Effector memory CD8-positive, alpha-beta T cell (primary cell): ENCODE measurements at places on chromosomes 2 and 18.
A peak's percentile ranks its signal among the peaks of the same experiment; 100 is the strongest.

- H3K4me1 ChIP-seq = peaks cover 6% of the 10 kb centered on the region
- no peaks in the 10 kb centered on the region for H3K36me3 ChIP-seq
- no peak overlapping the region for H3K4me3 ChIP-seq
These were observed 82.8 kb upstream of the CD28 start for GRCh38 chr2:203623661-203624060.

- DNase-seq = no peak
- H3K4me1 ChIP-seq = peaks cover 4% of the 10 kb centered on the region
- H3K27me3 ChIP-seq = no peaks in the 10 kb centered on the region
- H3K36me3 ChIP-seq = peaks cover 65% of the 10 kb centered on the region
- H3K27ac ChIP-seq = peak overlapping the region; percentile 65
- no peak overlapping the region for H3K4me3 ChIP-seq
These were observed 31.3 kb downstream of the COX7A2L start for GRCh38 chr2:42329736-42330135.

GRCh38 chr2:11343368-11343649 lies 1.1 kb downstream of the ROCK2 start:
- H3K36me3 ChIP-seq = peaks cover 3% of the 10 kb centered on the region
- peaks cover 15% of the 10 kb centered on the region for H3K4me1 ChIP-seq
- no peak for DNase-seq
- H3K27ac ChIP-seq = peak overlapping the region; percentile 96
- no peaks in the 10 kb centered on the region for H3K27me3 ChIP-seq

DNA sequence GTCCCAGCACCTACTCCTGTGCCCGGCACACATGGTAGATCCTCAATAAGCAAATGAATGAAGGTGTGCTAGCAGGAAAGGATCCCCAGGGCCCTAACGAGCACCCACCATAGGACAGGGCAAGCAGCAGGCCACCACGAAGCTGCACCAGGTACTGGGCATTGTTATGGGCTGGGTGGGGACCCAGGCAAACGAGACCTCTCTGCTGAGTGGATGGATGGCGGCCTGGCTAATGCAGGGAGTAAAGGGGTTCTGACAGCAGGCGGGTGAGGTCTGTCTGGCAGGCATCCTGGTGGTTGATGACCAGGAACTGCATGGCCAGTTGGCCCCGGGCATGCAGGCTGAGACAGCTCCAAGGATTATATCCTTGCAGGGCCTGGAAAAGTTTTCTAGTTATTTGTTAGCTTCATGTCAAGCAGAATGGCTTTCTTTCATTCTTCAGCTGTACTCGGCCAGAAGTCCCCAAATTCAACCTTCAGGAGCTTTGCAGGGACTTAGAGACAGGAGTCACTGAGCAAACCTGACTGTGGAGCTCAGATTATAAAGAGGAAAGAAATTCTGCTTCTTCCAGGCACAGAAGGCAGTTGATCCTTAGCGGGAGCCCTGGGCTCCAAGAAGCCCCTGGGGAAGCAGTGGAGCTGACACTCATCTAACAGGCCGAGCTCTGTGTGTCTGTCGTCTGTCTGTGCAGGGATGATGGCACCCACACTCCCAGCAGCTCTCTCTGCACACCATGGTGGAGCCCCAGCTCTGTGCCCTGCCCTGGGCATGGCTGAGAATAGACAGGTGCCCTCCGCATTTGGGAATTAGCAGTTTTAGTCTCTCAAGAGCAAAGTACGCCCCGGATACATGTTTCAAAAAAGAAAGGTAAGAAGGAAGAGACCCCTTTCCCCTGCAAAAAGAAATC lies 51.2 kb downstream of the SDC1 start:
- H3K27ac ChIP-seq = no peak overlapping the region
- no peak overlapping the region for H3K4me3 ChIP-seq
- no peak for DNase-seq
- H3K36me3 ChIP-seq = no peaks in the 10 kb centered on the region
